GM18507 (cell line): ENCODE measurements at places on chromosomes 7 and 10.

GRCh38 chr10:43390759-43391158 is 18.2 kb downstream of the HNRNPF start:
- no peak for DNase-seq

GRCh38 chr10:46560952-46561351 is 4.5 kb upstream of the GPRIN2 start:
- DNase-seq: no peak

DNA sequence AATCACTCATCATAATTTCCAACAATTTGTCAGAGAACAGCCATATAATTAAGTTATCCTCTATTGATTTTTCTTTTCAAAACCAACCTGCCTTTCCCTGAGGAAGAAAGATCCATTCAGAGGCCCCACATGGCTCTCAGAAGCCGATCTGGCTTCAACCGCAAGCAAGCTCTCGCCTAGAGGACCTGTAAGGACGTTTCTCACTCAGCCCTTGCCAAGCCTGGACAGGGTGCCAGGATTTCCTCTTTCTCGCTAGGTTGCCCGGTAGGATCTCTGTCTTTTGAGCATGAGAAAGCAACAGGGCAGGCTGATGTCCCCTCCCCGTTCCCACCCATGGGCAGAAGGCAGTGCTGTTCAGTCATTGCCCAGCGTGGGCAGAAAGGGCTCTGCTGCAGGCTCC is 13.0 kb downstream of the AIFM2 start:
- DNase-seq: no peak

DNA sequence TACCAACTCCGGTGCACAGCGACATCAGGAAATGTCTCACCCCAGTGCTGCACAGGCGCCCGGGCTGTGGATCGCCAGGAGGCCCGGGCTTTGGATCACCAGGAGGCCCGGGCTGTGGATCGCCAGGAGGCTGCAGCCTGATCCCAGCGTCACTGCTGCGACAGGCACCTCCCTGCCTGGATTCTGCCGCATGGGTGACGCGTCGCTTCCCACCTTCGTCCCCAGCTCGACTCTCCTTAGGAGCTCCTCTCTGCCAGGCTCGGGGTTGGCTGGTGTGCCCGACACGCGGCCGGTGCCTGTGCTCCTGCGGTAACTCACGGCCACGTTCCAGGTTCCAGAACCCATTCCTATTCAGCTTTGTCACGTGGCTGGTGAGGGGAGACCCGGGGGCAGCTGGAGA is 257.5 kb downstream of the DNAJB6 start:
- DNase-seq: no peak

GRCh38 chr7:88965371-88965770 is 169.8 kb upstream of the TEX47 start:
- no peak for DNase-seq

GRCh38 chr10:92014620-92015019 is 91.0 kb downstream of the BTAF1 start:
- no peak for DNase-seq

- DNase-seq: no peak
Observed at GRCh38 chr7:126702242-126703016, 550.3 kb downstream of the GRM8 start.

DNA sequence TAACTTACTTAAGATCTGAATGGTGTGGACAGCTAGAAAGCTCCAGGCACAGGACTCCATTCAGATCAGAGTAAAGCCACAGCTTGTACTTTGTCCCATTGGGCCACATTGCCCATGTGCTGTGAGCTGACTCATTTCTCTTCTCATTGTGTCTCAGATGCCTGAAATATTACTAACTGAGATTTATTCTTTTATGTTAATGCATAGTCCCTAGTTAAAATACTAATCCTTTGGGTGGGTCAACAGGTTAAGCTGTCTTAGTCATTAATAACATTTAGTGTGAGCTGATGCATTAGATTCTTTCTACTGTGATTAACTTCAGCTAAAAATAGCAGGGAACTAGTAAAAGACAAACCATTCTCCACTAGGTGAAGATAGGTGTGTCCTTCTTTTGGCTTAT is 104.7 kb upstream of the ARMC3 start:
- no peak for DNase-seq

DNA sequence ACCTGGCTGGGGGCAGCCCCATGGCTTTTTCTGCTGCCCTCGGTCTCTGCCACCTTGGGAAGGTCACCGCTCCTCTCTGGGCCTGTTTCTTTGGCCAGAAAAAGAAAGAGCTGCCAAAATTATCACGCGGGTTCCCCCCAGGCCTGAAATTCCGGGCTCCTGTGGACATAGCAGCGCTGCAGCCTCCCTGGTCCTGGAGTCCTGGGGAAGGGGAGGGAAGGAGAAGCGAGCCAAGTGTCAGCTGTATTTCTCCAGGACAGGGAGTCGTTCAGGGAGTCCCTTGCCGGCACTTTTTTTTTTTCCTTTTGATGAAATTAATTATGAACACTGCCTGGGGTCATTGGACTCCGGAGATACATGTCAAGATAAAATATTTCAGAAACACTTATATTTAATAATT is 152.3 kb upstream of the GPR26 start:
- DNase-seq: no peak

DNA sequence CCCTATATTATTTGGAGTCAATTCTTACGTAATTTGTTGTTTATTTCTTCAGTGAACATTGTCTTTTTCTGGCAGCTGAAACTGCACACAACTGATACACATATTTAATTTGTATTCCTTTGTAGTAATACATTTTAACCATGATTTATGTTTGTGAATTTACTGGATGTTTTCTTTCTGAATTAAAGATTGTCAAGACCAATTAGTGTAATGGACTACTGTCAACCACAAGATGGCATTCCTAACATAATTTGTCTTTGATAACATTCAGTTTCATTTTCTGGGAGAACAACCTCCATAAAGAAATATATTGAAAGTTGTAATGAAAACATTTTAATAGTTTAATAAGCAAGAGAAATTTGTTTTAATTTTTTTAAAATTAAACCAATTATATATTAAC is 10.1 kb downstream of the THNSL1 start:
- DNase-seq: no peak

DNA sequence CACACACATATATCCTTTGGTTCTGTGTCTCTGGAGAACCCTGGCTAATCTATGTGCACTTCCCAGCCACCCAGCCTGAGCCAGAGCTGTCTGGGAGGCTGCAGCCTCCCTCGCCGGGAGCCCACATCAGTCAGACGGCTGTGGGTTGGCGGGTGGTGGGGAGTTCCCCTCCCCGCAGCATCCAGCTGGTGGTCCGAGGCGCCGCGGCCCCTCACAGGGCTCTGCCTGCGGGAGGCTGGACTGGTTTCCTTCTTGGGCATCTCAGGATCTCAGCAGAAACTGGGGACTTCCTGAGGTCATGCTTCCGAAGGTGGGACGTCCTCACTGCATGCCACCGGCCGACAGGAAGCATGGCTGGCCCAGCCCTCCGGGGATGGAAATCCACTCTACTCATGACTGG is 22.0 kb upstream of the PSMG3 start:
- no peak for DNase-seq

DNA sequence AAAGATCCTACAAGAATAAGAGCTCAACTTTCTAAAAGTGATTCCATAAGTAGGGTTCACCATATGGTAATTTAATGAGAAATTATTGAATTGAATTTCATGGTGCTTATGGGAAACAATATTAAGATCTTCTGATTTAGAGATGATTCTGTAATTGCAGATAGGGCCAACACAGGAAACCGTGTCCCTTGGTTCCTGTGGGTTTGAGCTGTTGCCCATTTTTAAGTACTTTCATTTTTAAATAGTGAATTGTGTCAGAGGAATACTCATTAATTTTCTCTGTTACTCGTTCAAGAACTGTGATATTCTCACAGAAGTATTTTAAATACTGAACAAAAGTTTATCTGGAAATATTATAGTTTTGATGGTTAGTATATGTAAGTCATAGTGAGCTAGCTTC is 129.2 kb downstream of the SRI start:
- no peak for DNase-seq

DNA sequence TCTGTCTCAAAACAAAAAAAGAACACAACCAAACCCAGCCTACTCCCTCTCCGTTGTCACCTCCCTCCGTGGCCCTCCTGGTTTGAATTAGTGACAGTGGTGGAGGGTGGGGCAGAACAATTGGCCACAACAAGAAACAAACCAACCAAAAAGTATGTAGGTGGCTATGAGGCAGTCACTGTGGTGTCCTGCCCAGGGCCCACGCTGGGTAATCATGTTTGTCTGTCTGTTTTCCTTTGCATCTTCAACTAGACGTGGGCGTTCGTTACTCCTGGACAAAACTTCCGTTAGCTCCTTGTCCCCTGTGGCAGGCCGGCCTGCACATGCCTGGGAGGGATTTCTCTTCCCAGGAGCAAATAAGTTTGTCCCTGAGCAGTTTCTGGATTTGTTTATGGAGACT is 78.4 kb downstream of the XRCC2 start:
- DNase-seq: no peak

GRCh38 chr10:95761939-95762492 is 6.1 kb downstream of the ENTPD1 start:
- DNase-seq: no peak

- DNase-seq: no peak
Observed at GRCh38 chr7:128757203-128757602, 18.0 kb downstream of the CALU start.

- no peak for DNase-seq
Observed at GRCh38 chr10:53432035-53432434, 659.5 kb upstream of the MBL2 start.

GRCh38 chr7:155741082-155741481 is 71.2 kb downstream of the SHH start:
- no peak for DNase-seq

GRCh38 chr7:37552030-37552429 is 103.4 kb upstream of the ELMO1 start:
- DNase-seq: no peak

DNA sequence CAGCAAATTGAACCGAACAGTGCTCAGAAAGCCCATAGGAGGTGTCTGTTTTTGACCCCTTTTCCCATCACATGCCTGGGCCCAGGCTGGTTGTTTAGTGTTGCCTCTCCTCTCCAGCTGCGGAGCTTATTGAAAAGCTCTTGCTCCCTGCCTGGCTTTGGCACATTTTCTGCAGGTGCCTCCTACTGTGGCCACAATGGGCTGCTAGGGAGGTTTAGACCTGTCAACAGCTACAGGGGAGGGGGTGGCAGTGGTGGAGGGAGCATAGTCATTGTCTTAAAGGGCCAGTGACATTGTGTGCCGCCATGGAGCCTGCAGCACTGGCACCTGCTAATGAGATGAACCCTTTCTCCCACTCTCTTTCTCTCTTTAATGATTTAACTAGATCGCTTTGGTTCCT is 13.2 kb upstream of the ENO4 start:
- DNase-seq: no peak

DNA sequence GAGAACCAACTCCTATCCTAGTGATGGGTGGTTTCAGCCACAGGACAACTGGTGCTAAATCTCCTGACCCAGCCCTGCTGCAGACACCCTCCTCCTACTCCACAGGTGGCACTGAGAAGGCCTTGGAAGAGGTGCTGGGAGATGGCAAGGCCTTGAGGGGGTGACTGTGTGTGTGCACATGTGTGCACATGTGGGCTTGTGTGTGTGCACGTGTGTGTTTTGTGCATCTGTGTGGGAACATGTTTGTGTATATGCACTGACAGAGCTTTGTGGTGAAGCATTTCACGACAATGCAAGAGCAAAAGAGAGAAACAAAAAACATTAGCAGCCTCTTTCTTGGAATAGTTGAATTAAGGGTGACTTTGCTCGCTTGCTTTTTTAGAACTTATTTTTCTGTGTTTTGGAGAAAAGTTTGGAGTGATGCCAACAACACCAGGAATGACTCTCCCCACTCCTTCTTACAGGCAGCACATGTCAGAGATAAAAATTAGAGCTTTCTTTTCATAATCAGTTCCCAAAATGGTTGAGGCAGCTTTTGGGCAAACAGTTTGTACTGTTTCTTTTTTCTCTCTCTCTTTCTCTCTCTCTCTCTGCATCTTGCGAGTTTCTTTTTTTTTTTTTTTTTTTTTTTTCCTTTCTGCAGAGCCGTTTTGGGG is 69.5 kb downstream of the SEC61G start:
- no peak for DNase-seq

- DNase-seq: no peak
Observed at GRCh38 chr10:3045471-3046209, 21.7 kb upstream of the PFKP start.

DNA sequence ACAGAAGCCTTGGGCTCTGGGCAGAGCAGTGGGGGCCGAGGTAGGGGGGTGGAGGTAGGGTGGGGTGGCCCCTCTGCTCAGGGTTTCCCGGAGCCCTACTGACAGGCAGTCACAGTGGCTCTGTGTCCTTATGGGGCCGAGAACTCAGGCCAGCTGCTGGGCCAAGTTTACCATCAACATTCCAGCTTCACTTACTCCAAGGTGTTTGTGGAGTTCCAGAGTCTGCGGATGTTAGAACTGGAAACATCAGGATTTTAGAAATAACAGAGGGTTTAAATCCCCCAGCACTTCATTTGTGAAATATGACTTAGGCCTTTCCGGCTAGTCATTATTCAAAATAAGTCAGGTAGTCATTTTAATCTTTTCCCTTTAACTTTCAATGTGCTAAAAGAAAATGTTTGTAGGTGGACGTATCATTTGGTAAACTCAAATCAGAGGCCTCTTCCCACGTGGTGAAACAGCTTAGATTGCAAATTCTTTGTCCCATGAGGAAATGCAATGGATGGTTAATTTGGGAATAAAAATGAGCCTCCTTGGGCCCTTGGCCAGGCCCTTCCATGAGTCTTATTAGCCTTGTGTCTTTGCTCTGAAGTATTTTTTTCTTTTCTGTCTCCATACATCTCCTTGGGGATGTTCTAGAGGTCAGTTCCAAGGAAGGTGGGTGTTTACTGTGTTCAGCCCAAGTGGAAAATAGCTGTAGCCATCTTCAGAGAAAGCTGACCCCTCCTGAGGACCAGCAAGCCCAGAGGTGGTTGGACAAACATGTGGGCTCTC is 99.6 kb upstream of the BTBD16 start:
- DNase-seq: no peak

DNA sequence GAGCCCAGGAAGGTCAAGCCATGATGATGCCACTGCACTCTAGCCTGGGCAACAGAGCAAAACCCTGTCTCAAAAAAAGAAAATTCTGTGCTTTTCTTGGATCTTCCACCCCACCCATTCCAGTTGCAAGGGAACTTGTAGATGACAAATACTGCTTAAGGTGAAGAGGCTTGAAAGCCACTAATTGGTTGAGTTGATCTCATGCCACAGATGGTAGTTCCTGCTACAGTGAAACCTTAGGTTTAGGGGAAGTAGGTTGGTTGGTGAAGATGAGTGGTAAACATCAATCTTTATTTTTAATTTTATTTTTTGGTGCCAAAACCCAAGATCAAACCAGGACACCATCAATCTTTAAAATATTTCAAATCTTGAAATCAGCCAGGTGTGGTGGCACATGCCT is 2.9 kb upstream of the GDI2 start:
- no peak for DNase-seq
